ENCODE measurements at places on chromosomes 5 and 9.
A peak's percentile ranks its signal among the peaks of the same experiment; 100 is the strongest.

GRCh38 chr5:90802474-90803317 lies 244.1 kb downstream of the ADGRV1 start:
- DNase-seq, result peak; percentile 57

DNA sequence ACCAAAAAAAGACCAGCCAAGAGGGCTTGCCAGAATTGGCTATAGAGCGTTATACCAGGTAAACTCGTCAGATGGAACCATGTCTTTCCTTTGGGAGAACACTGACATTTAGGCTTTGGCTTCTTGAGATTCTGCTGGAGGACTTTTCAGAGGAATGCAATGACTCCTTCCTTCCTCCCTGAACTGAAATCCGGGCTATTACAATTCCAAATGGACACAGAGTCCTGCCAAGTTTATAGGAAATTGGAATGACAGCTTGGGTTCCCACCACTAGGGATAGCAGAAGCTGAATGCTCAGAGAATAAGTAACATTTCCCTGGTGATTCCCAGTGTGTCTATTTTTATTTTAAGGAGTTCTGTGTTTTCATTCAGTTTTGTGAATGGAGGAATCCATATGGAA lies 143.0 kb downstream of the FGF1 start:
- no peak for DNase-seq

- no peak for DNase-seq
Observed at GRCh38 chr5:138925090-138925635, 50.0 kb upstream of the LRRTM2 start.

GRCh38 chr5:132315529-132316067 lies 21.4 kb downstream of the SLC22A4 start:
- DNase-seq, result no peak

- DNase-seq, result no peak
Observed at GRCh38 chr9:130766021-130766926, 68.8 kb upstream of the ABL1 start.

DNA sequence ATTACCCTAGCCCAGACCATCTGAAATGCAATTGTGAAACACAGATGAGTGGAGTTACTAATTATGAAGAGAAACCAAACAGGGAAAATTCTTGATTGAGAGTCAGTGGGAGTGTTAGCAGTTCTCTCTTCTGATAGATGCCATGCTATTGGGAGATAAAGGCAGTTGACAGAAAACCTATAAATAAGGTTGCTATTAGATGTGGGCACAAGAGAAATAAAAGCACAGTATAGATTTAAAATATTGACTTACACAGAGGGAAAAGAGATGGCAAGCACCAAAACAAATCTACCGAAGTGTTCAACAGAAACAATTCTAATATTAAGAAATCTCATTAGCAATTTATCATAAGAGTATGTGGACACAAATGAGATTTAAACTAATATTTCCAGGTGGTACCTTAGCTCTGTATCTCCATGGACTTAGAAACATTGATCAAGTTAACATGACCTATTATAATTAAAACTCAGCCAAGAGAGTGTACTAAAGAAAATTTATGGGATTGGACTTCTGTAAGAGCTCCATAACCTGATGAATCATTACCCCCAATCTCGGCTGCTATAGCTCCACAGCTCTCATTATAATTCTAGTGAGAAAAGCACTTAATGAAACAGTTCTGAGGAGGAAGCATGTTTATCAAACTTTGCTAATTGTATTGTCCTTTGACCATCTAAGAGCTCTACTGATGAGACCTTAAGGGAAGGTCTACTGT lies 665.0 kb upstream of the RIOK2 start:
- no peak for DNase-seq

- no peak for DNase-seq
Observed at GRCh38 chr5:73770172-73771025, 144.4 kb downstream of the ARHGEF28 start.

DNA sequence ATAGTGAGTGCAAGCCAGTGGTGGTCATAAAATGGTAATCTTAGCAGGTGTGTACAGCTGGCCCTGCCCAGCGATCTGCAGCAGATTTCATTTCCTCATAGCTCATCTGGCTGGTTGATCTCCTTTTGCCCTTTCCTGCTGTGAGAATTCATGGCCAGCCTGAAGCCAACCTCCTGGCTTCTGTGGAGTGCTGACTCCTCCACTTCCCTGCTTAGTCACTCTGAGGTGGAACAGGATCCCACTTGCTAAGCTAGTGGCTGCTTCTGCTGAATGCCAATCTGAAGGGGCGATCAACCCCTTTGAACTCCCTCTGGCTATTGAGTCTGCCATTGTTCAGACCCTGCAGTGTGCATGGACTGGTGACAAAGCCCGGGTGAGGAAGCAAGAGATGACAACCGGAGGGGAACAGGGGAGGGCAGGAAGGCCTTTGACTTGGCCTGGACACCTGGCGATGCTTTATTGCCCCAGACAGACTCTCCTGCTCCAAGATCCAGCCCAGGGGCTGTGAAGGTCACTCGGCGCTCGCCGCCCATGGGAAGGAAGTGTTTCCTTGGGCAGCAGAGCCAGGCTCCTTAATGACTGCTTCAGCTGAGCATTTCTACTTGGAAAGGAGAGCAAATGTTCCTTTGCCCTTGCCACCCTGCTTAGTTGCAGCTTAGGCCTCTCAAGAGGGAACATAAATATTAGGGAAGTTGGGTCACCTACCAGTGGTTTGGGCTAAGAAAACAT lies 341.1 kb downstream of the ZSWIM6 start:
- no peak for DNase-seq

DNA sequence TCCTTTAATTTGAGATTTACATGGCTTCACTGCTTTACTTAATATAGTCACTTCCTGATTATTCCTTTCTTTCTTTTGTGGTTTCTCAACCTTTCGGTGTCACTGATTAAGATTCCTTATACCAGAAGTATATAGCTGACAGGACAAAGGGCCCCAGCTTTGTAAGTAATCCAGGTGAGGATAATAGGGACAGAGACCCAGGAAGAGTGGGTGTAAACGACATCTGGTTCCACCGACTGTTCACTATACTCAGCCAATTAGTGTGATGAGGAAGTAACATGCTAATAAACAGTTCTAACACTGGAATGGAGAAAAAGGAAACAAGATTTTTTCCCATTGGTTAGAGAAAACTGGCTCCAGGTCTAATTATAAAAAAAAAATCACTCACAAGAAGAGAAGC lies 286.3 kb upstream of the EFNA5 start:
- DNase-seq, result no peak

DNA sequence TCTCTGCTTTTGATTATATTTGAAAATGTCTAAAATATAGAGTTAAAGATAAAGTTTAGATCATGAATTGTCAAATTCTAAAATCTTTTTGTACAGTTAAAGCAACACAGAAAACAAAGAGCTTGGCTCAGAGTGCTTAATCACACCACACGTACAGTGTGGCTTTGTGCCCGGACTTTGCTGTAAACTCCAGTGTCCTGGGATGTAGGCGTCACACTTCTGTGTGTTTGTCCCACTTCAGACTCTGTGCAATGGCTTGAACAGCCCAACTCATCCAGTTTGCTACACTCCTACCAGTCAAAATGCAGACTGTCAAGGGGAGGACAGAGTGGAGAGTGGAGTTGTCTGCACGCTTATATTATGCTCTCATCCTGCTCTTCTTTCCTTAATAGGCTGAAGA lies 45.3 kb downstream of the SMARCA2 start:
- DNase-seq, result no peak

GRCh38 chr9:114465906-114466900 lies 39.1 kb downstream of the WHRN start:
- DNase-seq, result no peak

GRCh38 chr5:158841481-158842276 lies 258.0 kb downstream of the EBF1 start:
- DNase-seq, result no peak

GRCh38 chr5:84816160-84816559 lies 431.5 kb upstream of the EDIL3 start:
- DNase-seq, result no peak

- no peak for DNase-seq
Observed at GRCh38 chr5:125465703-125466102, 719.3 kb upstream of the ZNF608 start.

DNA sequence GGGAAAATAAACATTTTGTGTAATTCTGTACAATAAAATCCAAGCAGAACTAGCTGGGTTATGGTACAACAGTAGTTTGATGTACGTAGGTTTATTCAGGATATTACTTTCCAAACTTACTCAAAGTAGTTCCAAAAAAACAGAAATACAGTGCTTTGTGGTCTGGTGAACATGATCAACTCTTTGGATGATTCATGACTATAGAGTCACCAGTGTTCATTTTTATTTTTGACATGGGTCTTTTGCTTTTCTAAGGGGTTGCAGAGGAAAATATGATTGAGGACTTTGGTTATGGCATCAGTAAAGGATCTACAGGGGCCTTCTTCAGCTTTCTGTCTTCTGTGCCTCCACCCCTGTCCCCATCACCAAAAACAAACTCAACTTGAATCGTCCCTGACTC lies 127.2 kb downstream of the TLE4 start:
- DNase-seq, result no peak

DNA sequence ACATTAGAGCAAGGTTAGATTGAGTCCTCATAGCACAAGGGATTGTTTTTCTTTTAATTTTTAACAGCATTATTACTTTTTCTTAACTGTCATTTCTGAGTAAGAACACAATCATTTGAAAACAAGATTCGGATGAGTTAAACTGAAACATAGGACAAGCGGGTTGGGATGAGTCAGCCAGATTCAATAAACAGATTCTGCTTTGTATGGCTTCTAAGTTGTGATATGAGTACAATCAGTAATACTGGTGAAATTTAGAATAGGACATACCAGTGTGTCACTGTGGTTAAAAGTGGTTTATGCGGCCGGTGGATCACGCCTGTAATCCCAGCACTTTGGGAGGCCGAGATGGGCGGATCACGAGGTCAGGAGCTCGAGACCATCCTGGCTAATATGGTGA lies 364.3 kb upstream of the CDH10 start:
- DNase-seq, result no peak

DNA sequence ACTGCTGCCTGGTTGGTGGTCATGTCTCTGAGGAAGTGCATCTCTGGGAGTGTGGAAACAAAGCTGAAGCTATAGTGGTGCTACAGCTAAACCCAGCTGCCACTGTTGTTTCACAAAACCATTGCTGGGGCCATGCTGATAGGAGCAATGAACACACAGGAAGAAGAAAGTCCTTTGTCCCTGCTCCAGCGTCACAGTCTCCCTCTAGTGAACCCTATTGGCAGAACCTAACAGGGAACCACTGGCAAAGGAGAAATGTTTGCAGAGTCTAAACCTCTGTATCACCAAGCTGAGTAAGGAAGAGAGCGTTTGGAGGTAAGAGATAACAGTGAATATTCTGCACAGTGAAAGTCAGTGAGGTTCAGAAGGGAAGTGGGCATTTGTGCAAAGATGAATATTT lies 244.0 kb downstream of the YTHDC2 start:
- peak; percentile 4 for DNase-seq
